Naive thymus-derived CD8-positive, alpha-beta T cell (primary cell): ENCODE measurements at places on chromosomes 2 and 18.

- no peak for DNase-seq
Measured at GRCh38 chr18:64082513-64082912, 66.4 kb downstream of the LINC00305 start.

- DNase-seq: no peak
Measured at GRCh38 chr2:3784731-3785130, 81.4 kb downstream of the DCDC2C start.

GRCh38 chr2:145563741-145564615 lies 1044.1 kb upstream of the ZEB2 start:
- no peak for DNase-seq

DNA sequence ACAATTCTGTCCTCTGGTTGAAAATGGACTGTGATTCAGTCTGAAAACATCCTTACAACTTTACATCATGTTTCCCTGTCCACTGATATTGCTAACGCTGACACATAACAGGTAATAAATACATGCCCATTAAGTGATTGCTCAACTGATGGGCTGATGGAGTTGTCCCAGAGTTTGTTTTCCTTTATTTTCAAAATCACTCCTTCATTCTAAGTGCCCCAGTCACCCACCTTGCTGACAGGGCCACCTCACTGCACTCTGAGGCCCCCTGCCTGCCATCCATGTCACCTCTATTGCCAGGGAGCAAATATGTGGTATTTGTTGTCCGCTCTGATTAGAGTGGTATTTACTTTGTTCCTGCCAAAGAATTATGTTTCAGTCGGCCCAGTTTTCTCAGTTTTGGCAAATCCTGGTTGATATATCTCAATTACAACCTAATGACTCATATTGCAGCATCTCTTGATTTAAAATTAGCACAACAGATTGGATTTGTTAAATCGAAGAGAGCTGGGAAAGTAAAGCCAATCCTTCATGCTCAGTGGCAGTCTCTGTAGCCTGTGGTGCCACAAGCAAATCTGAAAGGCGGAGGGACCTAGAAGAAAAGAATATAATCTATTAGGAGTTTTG lies 105.1 kb downstream of the RDH14 start:
- no peak for DNase-seq

- no peak for DNase-seq
Measured at GRCh38 chr2:240468303-240469238, 33.1 kb downstream of the GPC1 start.

DNA sequence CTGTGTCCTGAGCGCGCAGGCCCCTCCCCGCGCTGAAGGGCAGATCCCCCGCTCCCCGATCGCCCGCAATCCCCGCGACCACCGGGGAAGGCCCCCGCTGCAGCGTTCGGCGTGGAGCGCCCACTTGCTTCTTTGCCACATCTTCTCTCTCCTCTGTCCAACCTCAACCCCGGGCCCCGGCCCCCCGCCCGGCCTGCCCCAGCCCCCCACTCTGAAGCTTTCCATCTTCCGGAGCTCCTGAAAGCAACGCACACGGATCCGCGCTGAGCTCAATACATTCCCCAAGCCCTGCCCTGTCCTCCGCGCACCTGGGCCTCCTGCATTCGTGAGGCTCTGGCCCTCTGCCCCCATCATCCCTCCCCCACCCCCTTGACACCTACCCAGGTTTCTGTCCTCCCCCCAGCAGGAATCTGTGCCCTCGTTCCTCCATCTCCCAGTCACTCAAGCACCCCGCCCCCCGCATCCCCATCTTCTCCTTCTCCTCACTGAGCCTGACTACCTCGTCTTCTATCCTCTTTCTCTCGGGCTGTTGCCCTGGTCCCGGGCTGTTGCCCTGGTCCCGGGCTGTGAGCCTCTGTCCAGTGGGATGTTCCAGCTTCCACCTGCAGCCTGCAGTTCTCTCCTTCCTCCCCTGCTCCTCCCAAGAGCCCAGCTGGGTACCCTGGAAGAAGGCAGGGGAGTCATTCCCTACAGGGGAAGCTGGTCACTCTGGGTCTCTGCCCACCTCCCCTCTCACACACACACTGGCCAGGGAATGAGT lies 7.8 kb downstream of the SPEG start:
- no peak for DNase-seq

DNA sequence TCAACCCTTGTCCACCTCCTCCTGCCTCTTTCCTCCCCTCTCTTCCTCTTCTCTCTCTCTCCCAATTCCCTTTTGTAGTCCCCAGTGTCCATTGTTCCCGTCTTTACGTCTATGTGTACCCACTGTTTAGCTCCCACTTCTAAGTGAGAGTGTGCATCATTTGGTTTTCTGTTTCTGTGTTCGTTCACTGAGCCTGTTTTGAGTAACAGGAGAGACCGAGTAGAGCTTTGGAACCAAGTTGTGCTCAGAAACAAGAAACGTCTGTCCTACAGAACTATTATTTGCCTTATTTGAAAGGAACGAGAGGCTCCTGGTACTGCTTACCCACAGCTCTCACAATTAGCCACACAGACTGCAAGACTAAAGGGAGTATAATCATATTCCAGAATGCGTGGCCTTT lies 50.1 kb upstream of the MAPRE2 start:
- DNase-seq: no peak

- no peak for DNase-seq
Measured at GRCh38 chr18:69239849-69240674, 160.6 kb upstream of the DOK6 start.

GRCh38 chr2:226977775-226978190 lies 141.9 kb downstream of the RHBDD1 start:
- no peak for DNase-seq

DNA sequence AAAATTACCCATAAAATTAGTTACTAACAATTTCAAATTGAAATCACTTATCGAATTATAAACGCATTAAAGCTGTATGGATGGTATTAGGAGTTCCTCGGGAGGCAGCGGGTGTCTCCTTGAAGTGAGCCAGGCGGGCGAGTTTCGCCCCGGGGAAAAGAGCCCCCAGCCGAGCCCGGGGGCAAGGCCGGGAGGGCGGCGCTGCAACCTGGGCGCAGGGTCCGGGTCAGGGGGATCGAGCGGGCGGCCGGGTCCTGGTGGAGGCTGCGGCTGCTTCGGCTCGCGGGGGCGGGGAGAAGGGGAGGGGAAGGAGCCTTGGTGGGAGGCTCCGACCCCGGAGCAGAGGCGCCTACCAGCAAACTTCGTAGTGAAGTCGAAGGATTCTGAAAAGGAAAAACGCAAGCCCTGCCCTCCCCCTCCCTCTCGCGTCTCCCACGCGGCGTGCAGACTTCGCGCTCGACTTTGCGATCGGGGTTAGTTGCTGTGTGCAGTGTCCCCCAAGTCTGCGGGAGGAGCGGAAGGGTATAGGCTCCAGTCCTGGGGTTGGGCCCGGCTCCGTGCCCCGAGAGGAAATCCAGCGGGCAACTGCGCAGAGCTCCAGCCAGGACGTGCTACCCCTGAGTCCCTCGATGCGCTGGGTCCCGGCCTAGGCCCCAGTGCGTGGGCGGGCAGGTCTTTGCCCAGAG lies 140.8 kb downstream of the MEIS1 start:
- DNase-seq: no peak

DNA sequence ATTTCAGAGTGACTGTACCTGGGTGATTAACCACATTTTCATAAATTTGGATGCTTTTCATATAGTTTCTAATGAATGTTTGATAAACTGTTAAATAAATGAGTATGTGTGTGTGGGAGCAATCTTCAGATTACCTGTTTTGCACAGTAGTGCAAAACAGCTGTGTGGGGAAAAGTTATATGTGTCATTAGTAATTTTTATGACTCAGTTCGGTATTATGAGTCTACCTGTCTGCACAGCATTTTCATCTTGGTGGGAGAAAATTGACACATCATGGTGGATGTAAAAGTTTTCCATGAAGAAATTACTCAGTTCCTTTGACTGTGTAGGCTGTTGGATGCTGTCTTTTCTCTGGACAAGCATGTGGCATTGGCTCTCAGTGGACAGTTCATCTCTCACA lies 43.8 kb downstream of the LTBP1 start:
- DNase-seq: no peak

- DNase-seq: no peak
Measured at GRCh38 chr2:190528521-190529001, 6.0 kb downstream of the NEMP2 start.

- no peak for DNase-seq
Measured at GRCh38 chr2:88254437-88255091, 84.4 kb downstream of the THNSL2 start.

GRCh38 chr2:60271713-60272112 lies 281.7 kb downstream of the BCL11A start:
- no peak for DNase-seq

GRCh38 chr18:42564761-42565160 lies 550.7 kb downstream of the RIT2 start:
- no peak for DNase-seq

- no peak for DNase-seq
Measured at GRCh38 chr2:127410871-127411652, 7.2 kb upstream of the PROC start.

- no peak for DNase-seq
Measured at GRCh38 chr18:44955825-44956224, 275.1 kb downstream of the SETBP1 start.

DNA sequence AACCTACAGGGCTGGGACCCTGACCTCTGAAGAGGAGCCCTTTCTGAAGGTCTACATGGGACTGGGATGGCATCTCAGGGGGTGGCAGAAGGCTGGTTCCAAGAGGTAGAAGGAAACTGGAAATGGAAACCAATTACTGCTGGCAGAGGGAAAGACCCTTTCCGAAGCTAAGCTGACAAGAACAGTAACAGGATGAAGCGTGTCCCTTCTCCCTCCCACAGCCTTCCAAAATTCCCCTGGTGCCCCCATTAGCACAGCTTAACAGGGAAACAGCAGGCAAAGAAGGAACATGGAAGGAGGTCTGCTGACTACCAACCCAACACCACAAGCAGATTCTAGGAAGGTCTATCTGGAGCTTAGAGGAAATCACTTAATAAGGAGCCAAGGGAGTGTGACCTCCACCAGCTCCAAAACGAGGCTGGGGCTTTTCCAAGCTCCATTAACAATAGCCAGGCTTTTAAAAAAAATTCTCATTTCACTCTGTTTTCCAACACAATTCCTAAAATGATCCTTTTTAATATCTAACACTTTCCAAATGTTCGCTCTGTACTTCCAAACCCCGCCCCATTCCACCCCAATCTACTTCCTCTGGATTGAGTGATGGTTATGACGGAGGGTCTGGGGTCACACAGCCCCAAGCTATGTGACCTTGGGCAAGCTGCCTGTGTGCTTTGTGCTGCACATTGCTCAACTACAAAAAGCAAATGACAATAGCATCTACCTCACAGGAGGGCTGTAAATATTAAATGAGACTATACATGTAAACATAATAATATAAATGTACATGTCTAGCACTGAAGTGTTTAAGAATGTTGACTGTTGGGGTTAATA lies 55.2 kb downstream of the STK39 start:
- no peak for DNase-seq

- DNase-seq: no peak
Measured at GRCh38 chr2:153601812-153602211, 123.2 kb upstream of the RPRM start.

- DNase-seq: no peak
Measured at GRCh38 chr2:241314226-241315092, 1.0 kb downstream of the HDLBP start.

DNA sequence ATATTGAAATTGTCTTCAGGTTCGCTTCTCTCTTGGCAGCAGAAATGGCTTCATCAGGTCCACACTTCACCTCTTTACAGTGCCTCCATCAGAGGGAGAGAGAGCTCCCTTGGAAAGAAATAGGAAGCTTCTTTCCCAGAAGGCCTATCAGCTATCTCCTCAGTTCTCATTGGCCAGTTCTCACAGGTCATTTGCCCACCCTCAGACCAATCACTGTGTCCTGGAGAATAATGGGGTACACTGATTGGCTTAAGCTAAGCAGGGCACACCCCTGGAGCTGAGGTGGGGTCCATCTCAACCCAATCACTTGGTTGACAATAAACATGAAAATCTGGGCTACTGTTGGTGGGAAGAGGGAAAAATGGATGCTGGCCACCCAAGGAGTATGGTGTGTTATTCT lies 5.2 kb downstream of the GNLY start:
- DNase-seq: no peak

- no peak for DNase-seq
Measured at GRCh38 chr18:34864836-34865497, 154.9 kb downstream of the DTNA start.

DNA sequence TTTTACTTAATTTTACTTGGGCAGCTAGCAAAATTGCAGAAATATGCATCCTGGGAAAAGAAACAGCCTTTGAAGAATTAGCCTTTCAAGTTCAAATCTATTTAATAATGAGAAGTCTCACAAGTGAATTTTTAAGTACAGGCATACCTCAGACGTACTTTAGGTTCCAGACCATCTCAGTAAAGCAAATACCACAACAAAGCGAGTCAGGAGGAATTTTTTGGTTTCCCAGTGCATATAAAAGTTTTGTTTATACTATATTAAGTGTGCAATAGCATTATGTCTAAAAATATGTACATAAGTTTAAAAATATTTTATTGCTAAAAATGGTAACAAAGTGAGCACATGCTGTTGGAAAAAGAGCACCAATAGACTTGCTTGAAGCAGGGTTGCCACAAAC lies 50.8 kb upstream of the TWSG1 start:
- DNase-seq: no peak

DNA sequence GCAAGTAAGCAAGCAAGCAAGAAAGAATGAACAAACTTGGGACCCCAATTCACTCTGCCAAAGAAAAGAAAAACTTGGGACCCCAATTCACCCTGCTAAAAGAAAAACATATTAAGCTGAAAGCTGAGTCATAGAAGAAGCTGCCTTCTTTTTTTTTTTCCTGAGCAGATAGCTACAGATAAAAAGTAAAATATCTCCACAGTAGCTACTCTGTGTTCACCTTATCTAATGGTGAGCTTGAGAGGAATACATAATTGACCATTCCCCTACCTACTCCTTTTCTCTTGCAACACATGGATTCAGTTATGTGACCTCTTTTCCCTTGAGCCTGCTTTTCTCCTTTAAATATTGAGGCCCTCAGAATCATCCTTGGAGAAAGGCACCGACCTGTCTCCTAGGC lies 63.0 kb downstream of the MCFD2 start:
- no peak for DNase-seq

- DNase-seq: no peak
Measured at GRCh38 chr2:214477305-214477704, 66.5 kb downstream of the VWC2L start.

DNA sequence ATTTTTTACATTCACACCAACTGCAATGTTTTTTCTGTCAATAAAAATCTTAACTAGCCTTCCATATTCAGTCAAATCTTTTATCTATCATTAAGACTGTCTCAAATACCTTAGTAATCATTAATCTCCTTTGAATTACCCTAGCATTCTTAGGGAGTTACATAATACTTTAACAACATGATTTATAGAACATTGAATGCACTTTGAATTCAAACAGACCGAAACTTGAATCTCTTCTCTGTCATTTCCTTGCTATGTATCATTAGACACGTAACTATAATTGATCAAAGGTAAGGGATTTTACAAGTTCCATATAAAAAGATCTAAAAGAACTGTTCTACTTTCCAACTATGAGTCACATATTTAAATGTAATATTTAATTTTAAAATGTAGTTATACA lies 330.9 kb downstream of the RIT2 start:
- DNase-seq: no peak

GRCh38 chr2:54579682-54580620 lies 123.8 kb downstream of the SPTBN1 start:
- DNase-seq: peak; percentile 64
